Panc1 (cell line): ENCODE measurements at places on chromosomes 2 and 18. TPM values are rescaled to one million over a fixed set of nuclear protein-coding genes. Genes with fewer than 3 reads are reported as not detected.

DNA sequence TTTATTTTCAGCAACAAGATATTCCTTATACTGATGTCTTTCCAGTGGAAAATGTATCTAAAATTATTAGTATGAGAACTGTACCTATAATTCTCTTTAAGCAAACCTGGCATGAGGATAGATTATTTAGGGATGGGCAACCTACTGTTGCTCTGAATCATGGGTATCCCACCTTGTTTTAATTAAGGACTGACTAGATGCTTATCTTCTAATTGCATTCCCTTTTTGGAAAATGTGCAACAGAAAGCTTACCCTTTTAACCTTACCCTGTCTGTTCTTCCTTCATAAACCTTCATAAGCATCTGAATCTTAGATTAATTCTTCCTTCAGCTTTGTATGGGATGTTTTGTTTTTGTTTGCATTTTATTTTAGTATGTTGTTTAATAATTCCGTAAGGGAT lies 110.3 kb downstream of the TAF4B start:
- H3K27me3 ChIP-seq = no peaks in the 10 kb centered on the region
- no peak for DNase-seq
- no peaks in the 10 kb centered on the region for H3K36me3 ChIP-seq
- H3K4me1 ChIP-seq = no peaks in the 10 kb centered on the region
- no peak overlapping the region for H3K4me3 ChIP-seq

DNA sequence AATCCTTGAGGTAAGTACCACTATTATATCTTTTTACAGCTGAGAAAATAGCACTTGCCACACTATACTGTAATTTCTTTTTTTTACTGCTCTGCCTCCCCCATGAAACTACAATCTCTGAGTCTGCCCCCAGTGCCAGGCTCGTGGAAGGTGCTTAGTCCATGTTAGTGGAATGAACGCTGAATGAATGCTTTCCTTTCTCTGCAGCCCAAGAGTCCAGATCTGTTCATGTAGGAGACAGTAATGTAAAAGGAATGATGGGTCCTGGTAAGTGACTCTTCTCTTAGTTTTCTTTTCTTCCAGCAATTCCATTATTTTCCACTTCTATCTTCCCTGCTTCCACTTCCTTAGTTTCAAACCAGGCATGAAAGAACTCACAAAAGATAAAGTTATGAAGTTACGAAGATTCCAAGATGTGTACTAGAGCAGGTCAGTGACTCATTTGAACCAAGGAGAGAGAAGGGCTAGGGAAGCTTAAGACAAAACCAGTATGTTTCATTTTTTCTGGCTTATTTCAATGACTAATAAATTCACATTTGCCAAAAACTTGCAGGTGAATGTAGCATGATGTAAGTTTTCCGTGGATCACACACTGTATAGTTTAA lies 46.0 kb downstream of the ARHGEF33 start:
- no peaks in the 10 kb centered on the region for H3K4me1 ChIP-seq
- no peaks in the 10 kb centered on the region for H3K36me3 ChIP-seq
- H3K27me3 ChIP-seq = no peaks in the 10 kb centered on the region
- no peak overlapping the region for H3K27ac ChIP-seq
- H3K4me3 ChIP-seq = no peak overlapping the region

The RBM45 gene
- 14.1 TPM for total RNA-seq

DNA sequence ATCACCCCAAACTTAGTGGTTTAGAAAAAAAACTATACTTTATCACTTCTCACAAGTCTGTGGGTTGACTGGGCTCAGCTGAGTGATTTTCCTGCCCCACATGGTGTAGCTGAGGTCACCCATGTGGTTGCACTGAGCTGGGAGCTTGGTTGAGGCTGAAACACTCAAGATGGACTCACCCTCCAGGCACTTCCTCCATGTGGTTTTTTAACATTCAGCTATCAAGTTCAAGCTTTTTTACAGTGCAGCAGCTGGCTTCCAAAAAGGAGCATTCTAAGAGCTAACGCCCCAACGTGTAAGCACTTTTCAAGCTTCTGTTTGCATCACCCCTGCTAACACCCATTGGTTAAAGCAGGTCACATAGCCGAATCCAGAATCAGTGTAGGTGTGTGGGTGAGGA lies 105.9 kb upstream of the CREB1 start:
- no peaks in the 10 kb centered on the region for H3K36me3 ChIP-seq
- H3K27ac ChIP-seq = no peak overlapping the region
- no peaks in the 10 kb centered on the region for H3K27me3 ChIP-seq
- no peak for DNase-seq

- no peak for DNase-seq
- H3K4me1 ChIP-seq = no peaks in the 10 kb centered on the region
- H3K4me3 ChIP-seq = no peak overlapping the region
Measured at GRCh38 chr18:1394426-1394825, 489.8 kb downstream of the ADCYAP1 start.
